ENCODE measurements at places on chromosomes 5 and 9. TPM values are rescaled to one million over a fixed set of nuclear protein-coding genes. Genes with fewer than 3 reads are reported as not detected.

Gene SPINK5
- not detected for total RNA-seq

Gene PAEP
- total RNA-seq, result not detected

Gene PKD2L2
- under 0.01 TPM for total RNA-seq

Gene SLC6A3
- not detected for total RNA-seq

Gene SLC1A1
- not detected for total RNA-seq

Gene FOXI1
- not detected for total RNA-seq

Data from hematopoietic multipotent progenitor cell (in vitro differentiated cells).